G401 (cell line): ENCODE measurements at places on chromosomes 13 and 19. TPM values are rescaled to one million over a fixed set of nuclear protein-coding genes. Genes with fewer than 3 reads are reported as not detected.

The MAP2K7 gene
- total RNA-seq = 14.2 and 16.2 TPM in 2 replicates

The DPF1 gene
- total RNA-seq = 1.9 and 7.0 TPM in 2 replicates

The IL17D gene
- 5.9 and 9.8 TPM in 2 replicates for total RNA-seq

The SLC8A2 gene
- 3.5 and 3.8 TPM in 2 replicates for total RNA-seq

The GPR12 gene
- total RNA-seq = not detected in 2 replicates

The MYBPC2 gene
- 0.55 TPM in 1 of 2 replicates, not detected in the other for total RNA-seq

The KLK3 gene
- not detected in 2 replicates for total RNA-seq

The ZNF256 gene
- 3.6 and 10.2 TPM in 2 replicates for total RNA-seq

The SRRM5 gene
- not detected in 2 replicates for total RNA-seq

The ZNF90 gene
- not detected in 2 replicates for total RNA-seq

The NKPD1 gene
- total RNA-seq = 0.31 TPM in 1 of 2 replicates, not detected in the other

The IGFL3 gene
- total RNA-seq = 0.49 and 0.75 TPM in 2 replicates

The PRR19 gene
- total RNA-seq = 1.8 and 2.1 TPM in 2 replicates

The EMP3 gene
- 73.8 and 83.8 TPM in 2 replicates for total RNA-seq

The ZSCAN4 gene
- total RNA-seq = 0.55 and 1.3 TPM in 2 replicates

The SIPA1L3 gene
- total RNA-seq = 5.5 and 8.1 TPM in 2 replicates

The SMAD9 gene
- total RNA-seq = 22.3 and 29.2 TPM in 2 replicates
